ENCODE measurements at places on chromosomes 12 and 14.

DNA sequence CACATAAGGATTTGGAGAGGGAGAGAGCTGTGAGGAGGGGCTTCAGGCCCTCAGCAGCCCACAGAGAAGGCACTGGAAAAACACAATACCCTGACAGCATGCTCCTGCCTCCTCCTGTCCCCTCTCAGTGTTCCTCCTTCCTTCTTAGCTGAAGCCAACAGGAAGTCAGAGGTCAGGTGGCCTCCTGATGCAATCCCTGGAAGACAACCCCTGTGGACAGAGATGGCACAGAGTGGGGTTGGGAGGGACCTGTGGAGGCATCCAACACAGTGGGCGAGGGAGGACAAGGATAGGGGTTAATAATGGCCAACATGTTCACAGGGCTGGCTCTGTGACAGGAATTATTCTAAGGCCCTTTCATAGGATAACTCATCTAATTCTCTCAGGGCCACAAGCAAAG lies 15.4 kb upstream of the IFI27L2 start:
- DNase-seq = no peak

DNA sequence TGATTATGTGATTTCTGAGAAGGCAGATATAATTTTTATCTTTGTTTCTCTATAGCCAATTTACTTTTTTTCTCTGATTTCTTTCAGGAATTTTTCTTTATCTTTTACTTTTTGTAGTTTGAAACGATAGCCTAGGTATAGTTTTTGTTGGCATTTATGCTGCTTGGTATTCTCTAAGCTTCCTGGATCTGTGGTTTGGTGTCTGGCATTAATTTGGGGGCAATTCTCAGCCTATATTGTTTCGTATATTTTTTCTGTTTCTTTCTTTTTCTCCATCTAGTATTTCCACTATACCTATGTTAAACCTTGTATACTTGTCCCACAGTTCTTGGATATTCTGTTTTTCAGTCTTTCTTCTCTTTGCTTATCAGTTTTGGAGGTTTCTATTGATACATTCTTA lies 45.0 kb downstream of the CRADD start:
- DNase-seq = no peak

DNA sequence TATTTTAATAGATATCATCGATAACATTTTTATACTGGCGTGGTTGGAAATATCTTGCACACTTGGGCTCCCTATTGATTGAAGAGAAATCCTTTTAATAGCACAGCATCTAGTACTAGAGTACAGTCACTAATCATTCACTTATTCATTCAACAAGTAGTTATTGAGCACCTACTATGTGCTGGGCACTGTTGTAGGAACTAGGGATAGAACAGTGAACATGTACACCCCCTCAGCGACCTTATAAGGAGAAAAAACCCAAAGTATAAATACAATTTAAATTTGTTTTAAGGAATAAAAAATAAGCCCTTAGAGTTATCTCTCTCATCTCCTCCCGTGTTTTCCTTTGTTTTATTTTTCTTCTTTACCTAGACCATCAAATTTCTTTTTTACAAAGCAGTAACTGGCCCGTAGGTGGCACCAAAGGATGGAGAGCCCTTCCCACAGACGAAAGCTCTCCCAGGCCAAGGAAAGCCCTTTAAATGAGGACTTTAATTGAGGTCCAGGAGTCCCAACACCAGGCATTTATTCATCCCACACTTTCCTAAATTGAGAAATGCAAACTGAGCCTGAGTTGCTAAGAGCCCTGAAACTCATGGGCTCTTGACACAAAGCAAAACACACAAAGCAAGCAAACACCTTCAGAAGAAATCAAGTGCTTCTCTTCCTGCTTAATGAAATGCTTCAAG lies 29.0 kb downstream of the PEBP1 start:
- no peak for DNase-seq

GRCh38 chr12:114275086-114275485 lies 130.9 kb downstream of the TBX5 start:
- no peak for DNase-seq

DNA sequence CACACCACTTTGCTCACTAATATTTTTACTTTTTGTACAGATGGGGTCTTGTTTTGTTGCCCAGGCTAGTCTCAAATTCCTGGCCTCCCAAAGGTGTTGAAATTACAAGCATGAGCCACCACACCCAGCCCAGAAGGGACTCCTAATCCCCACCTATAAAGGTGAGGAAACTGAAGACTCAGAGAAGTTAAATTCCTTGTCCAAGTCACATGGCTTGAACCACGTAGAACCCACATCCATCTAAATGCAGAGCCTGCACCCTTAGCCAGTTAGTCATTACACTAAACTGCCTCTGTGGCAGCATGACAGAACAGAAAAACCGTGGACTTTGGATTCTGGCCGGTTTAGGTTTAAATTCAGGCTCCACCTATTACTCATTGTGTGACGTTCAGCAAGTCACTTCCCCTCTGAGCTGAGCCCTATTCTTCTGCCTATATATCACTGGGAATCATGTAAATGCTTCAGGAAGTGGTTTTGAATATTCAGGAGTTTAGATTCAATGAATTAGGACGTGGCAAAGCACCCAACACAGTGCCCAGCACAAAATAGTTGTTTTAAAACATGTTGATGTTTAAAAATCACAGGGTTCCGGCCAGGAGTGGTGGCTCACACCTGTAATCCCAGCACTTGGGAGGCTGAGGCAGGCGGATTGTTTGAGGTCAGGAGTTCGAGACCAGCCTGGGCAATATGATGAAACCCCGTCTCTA lies 3.0 kb upstream of the CORO1C start:
- DNase-seq = no peak

GRCh38 chr12:7864601-7865150 lies 8.0 kb downstream of the SLC2A14 start:
- no peak for DNase-seq

DNA sequence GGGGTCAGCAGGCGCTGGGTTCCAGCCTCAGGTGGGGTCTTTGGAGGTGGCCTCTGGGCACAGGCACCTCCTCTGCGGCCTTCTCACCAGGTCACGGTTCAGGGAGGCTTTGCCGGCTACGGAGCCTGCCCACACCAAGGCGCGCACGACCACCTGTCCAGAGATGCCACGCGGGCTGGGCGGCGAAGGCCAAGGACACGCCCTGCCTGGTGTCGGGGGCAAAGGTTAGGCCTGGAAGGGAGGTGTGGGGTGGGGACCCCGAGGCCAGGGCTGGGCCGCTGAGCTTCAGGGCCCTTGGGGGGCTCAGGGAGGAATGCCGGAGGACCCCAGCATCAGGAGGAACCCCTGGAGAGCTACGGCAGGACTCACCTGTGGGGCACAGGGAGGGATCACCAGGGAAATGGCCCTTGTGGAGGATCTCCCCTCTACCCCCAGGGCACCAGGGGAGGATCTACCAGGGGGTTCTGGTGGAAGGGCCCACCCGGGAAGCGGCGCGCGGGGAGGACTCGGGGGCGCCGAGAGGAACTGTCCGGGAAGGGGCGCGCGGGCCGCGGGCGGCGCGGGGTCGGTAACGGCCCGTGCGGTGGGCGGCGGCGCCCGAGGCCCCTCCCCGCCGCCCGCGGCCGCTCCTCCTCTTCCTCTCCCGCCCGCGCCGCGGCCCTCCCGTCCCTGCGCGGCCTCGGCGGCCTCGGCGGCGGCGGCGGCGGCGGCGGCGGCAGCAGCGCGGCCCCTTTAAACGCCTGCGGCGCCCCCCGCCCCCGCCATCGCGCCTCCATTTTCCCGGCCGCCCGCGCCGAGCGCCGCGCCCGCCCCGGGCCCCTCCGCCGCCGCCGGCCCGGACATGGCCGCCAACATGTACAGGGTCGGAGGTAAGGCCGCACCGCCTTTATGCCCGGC lies at the start of gene MTA1:
Gene MTA1, plus strand, starts transcription at position 633 of the 897 bp plus-strand sequence. Its CDS starts 209 bp downstream, at position 842.
- DNase-seq = no peak

DNA sequence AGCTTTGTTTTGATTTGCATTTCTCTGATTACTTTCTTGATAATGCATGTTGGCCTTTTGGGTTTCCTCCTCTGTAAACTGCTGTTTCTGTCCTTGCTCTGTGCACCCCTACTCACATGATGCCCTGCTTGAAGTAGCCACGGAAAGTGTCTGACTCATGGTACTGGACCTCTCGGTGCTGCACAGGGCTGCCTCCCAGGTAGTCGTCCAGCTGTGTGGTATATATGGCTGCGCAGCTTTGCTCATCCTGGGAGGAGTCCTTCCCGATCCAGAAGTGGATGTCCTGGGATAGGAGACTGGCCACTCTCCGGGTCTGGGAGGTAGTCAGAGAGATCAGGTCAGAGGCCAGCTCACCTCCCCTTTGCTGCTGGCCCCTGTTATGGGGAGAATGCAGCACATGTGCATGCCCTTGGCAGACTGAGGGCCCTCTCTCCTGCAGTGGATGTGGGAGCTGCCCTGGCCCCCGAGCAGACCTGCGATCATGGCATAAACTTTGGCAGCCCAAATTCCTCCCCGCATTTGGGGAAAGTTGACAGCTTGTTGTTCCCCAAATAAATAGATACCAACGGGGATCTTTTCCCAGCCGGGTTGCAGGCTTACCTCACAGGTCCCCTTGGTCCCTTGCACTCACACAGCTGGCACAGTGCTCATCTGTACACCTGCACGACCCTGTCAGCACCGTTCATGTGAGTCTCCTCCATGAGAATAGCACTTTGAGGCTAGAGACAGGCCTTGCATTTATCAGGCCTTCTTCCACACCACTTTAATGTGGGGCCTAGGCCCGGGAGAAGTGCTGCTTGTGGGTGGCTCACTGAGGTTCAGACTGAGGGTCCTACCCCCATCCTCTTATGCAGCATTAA lies 5.2 kb downstream of the AVIL start:
- no peak for DNase-seq

GRCh38 chr12:103929784-103930033 lies 501 bp upstream of the HSP90B1 start:
- DNase-seq = no peak

DNA sequence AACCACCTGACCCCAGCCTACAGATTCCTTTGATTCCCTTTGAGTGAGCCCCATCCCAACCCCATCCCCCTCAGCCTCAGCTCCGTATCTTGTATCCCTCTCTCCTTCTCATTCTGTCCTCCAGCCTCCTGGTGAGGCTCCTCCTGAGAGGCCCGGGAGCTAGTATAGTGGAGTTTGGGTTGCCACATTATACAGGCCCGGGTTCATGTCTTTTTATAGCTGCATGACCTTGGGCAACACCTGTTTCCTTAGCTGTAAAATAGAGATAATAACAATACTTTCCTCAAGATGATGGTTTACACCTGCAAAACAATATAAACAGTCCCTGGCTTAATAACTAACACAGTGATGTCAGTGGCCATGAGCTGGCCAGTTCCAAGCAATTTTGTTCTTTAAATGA lies 89.8 kb downstream of the STAB2 start:
- no peak for DNase-seq

- no peak for DNase-seq
These were observed 610.9 kb downstream of the RERGL start for GRCh38 chr12:17478908-17479673.

DNA sequence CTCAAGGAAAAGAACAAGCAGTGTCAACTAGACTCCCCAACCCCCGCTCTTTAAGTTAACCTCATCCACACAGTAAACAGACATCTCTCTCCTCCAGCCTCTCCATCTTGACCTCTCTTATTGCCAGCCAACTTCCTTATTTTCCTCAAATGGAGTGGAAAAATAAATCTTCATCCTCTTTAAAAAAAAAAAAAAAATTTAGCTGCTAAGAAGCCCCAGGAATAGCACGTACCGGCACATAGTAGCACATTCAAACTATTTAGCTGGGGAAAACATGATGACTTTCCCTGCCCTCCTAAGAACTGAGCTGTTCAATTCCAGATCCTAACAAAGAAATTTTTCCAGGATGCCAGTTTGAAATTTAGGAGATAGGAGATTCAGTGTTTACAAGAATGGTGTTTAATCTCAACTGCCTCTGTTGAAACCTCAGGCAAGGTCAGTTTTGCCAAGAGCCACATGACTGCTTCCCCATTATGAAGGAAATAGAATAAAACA lies 90.8 kb downstream of the EPS8 start:
- DNase-seq = no peak

DNA sequence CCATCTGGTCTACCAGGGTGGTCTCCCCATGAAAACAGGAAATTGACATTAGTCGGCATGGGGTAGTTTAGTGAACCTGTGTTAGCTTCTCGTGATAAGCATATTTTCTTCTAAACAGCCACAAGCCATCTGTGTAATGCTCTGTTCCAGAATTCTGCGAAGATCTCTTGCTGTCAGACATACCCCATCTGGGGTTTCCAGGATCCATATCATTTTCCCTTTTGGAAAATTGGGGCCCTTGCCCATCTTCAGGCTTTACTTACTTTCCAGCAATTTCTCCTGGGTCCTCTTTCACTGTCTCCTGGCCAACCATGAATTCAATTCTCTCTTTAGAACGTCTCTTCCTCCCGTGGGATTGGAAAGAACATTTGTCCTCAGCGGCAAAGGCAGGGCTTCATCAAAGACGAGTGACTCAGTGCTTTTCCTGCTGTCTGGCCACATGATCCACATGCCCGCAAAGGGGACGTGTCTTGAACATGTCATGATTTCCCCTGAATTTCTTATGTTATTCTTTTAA lies 21.4 kb upstream of the NCOR2 start:
- DNase-seq = no peak

- no peak for DNase-seq
These were observed 93.1 kb downstream of the DDHD1 start for GRCh38 chr14:53060046-53060445.

DNA sequence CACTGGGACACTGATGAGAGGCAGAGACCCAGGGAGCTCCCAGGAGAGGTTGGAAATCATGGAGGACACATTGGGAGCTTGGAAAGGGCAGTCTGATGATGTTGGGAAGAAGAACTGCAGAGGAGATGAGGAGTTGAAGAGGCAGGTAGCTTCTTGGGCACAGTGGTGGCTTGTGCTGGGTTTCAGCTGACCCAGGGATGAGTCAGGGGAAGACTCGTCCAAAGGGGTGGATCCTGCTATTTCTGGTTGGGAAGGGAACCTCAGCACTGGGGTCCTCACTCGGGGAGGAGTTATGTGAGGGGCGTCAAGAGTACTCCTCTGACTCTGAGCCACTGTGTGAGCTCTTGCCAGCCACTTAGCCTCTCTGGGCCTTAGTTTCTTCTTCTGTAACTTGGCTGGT lies 11.5 kb downstream of the ADCY4 start:
- no peak for DNase-seq

- no peak for DNase-seq
These were observed 1.4 kb downstream of the SIX1 start for GRCh38 chr14:60647837-60648248.

DNA sequence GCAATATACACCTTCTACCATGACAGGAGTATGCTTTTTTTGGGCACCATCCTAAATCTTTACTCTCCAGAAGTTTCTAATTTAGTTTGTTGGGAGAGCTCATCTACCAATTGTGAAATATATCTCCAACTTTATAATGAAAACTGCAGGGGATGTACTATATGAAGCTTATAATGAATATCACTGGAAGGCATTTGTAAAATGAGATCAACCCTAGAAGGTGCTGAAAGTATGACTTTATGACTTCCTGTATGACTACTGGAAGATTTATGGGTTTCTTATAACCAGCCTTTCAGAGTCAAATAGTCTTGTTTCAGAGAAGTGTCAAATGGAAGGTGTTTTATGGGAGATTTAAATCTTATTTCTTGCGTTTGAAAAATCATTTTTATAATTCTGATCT lies 122.9 kb downstream of the MYRFL start:
- DNase-seq = no peak

- no peak for DNase-seq
These were observed 80.4 kb downstream of the PITPNM2 start for GRCh38 chr12:123070267-123071081.

GRCh38 chr14:60357551-60358149 lies 108.6 kb downstream of the PPM1A start:
- DNase-seq = no peak

All from Jurkat, Clone E6-1 (cell line).